ENCODE measurements at places on chromosomes 2 and 18.

DNA sequence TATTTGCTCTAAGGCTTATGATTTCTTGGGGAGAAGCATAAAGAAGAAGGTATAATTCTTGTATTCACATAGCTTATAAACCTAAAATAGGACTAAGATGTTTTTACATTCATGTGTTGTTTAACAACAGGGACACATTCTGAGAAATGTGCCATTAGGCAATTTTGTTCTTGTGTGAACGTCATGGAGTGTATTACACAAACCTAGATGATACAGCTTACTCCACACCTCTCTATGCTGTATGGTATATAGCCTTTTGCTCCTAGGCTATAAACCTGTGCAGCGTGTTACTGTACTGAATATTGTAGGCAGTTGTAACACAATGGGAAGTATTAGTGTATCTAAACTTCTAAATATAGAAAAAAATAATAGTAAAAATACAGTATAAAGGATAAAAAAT is 92.1 kb downstream of the PHLPP1 start:
- DNase-seq = no peak

DNA sequence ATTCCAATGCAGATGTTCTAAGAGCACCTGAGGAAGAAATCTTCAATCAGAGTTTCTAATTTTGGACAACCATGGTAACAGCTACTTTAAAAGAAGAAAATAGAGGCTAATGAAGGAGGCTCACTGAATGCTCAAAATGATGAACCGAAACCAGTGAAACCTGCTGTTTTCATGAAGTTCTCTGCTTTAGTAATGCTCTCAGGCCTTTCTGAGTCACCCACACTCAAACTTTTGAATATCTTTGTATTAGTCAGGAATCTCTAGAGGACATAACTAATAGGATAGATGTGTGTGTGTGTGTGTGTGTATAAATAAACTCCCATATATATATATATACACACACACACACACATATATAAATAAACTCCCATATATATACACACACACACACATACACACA is 76.9 kb upstream of the RIT2 start:
- no peak for DNase-seq

DNA sequence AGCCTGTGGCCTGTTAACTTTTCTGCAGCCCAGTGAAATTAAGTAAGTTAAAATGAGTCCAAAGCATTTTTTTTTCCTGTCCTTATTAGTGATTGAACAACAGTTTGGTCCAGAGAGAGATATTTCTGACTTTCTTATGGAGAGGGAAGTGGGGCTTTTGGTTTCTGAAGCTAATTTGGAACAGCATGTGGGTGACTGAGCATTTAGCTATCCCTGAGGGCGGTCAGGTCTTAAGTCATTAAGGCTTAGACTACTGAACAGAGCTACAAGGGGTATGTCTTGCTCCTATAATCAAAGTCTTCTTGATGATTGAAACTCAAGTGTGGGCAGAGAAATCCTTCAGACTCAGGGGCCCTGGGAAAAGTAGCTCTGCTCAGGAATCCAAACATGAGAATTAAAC is 14.0 kb downstream of the ARHGAP25 start:
- DNase-seq = no peak

DNA sequence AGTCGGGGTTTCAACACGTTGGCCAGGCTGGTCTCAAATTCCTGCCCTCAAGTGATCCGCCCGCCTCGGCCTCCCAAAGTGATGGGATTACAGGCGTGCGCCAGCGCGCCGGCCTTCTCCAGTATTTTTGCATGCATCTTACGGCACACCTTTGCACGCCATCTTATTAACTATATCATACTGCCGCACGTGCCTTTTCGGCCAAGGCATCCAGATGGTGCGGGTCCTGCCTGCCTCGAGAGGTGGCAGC is 765 bp upstream of the ING5 start:
- DNase-seq = no peak

GRCh38 chr18:45415614-45416013 is 199.7 kb upstream of the SLC14A2 start:
- DNase-seq = no peak

GRCh38 chr2:158072361-158072760 is 29.3 kb upstream of the UPP2 start:
- no peak for DNase-seq

DNA sequence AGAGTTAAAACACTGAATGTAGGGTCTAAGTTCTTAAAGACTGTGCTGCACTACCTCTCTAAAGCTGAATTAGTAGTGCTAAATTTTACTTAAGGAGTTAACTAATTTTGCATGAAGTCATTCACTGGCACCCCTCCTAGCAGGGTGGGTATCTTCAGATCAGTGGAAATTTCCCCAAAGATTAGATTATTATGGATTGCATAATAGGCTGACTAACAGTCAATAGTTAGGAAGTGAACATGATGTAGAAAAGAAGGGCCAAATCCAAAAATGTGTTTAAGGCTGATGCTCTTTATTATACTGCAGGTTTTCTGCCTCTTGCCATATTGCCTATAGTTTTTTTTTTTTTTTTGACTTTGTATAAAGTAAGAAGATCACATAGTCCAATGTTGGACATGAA is 5.2 kb downstream of the ZNF638 start:
- DNase-seq = no peak

DNA sequence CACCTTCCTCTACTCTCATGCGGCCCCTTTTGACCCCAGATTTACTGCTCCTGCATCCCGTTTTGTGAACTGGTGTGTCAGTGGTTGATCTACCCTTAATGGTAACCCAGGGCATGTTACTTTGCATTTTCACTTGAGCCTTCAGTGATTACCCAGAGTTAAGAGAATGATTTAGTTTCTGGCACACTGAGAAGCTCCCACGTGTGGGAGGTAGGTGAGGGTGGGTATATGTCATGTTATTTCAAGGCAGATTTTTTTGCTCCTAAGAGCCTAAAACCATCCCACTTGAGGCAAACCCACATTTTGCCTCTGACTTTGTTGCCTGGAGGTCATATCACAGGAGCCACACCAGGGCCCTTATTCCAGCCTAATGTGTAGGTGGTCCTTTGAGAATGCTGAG is 186.7 kb downstream of the CTIF start:
- DNase-seq = no peak

DNA sequence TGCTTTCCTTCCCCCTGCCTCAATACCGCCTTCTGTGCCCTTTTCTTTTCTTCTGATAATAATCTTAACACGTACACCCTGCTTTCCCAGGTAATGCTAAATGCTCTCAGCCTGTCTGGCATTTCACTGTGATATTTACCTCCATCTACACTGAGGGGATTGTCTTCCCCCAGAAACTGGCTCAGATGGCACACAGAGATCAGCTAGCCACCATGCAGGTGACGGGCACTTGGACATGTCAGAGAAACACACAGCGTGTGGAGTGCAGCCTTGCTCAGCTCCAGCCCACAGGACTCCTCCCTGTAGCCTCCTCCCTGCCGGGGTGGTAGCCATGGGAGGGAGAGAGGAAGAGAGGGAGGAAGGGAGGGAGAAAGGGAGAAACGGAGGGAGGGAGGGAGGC is 131.2 kb downstream of the EIPR1 start:
- DNase-seq = no peak

DNA sequence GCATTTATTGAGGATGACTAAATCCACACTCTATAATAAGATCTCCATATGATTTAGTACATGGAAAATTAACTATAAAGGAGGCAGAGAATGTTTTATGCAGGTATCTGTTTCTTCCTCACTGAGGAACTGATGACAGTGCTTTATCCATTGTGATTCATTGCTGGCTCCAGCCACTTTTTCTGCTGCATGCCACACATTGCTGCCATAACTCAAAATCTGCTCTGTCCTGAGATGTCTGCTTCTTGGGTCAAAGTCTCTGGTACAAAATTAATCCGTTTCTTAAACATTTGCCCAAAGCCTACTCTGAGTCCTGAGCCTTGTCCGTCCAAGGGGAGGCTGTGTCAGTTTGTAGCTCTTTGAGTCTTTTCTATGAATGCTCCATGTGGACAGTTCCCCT is 15.5 kb upstream of the ARHGAP28 start:
- no peak for DNase-seq

DNA sequence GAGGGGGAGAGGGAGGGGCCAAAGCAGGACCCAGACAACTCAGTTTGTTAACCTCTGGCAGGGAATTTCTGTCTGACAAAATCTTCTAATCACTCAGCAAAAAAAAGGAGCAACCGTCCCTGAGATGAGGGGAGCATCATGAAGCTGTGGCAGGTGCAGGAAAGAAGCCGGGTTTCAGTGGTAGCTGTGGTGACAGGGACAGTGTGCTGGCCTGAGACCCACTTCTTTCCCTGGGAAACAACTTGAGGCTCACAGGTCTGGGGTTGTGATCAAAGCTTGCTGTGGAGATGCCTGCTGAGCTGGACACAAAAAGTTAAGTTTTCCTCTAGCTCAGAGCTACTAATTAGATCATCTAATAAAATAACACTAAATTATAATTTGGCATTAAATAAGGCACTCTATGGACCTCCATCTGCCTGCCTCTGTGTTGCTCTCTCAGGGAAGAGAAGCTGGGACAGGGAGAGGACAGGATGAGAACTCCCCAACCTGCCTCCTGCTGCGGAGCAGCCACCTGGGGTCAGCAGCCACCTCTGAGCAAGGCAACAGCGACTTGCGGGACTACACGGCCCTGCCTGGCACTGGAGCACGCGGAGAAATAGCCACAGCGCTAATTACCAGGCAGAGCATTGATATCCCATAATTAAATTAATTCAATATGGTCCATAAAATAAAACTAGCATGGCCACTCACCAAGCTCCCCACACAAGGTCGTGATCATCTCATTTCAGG is 104.6 kb upstream of the TEX51 start:
- peak; percentile 23 for DNase-seq

- DNase-seq = no peak
These were observed 49.5 kb upstream of the RAB12 start for GRCh38 chr18:8559612-8560186.

GRCh38 chr2:32758232-32758631 is 130.4 kb downstream of the TTC27 start:
- DNase-seq = no peak

GRCh38 chr2:104880076-104880475 is 26.2 kb downstream of the POU3F3 start:
- DNase-seq = peak; percentile 47

DNA sequence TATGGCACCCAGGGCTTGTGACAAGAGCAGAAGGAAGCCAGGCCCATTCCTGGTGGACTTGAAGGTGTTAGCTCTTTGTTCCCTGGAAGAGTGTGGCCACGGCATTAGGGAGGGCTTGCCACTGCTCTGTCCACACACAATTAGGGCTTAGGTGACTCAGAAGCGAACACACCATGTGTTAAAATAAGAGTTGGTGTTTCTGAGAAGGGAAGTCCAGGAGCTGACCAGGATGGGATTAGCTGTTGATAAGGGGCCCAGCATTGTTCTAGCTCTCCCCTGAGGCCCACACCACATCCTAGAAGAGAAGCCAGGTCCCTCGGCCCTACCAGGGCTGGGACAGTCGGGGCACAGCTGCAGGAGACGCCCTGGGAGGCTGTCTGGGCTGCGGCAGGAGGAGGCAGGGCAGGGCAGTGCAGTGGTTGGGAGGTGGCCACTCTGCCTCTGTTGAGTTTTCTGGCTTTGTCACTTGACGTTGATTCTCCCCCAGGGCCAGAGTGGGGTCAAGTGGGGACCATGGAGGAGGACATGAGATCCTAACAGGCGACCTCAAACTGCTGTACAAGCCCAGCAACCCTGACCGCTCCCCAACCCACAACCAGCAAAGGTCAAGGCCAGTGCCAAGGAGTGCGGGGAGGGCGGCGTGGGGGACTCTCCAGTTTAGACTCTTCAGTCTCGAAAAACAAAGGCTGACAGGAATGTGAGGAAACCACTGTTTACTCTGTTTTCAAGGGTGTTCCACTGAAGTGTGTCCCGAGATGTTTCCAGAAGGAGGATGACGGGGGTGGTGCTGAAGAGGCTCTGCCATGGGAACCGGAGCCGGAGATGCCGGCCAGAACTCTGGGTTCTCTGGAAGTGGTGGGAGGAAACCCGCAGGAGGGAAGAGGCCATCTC is 16.8 kb downstream of the GNLY start:
- no peak for DNase-seq

- no peak for DNase-seq
These were observed 99.8 kb downstream of the SEPTIN10 start for GRCh38 chr2:109513749-109514588.

GRCh38 chr2:142531377-142531776 is 346.1 kb upstream of the KYNU start:
- DNase-seq = no peak

DNA sequence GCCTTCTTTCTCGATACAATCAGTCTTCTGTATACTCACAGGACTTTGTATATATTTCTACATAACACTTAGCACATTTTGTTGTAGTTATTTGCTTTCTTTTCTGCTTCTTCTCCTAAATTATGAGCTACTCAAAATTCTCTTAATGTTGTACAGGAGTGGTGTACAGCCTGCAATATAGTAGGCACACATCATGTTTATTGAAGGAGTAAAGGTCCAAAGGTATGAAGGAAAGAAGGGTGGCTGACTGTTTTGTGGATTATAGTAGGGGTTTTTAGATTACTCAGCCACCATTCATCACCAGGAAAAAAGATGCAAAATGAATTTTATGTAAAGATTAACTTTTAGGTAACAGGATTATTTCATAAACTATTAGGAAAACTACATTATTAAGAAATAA is 54.1 kb downstream of the C18orf54 start:
- no peak for DNase-seq

- DNase-seq = no peak
These were observed 226.9 kb downstream of the TMEM163 start for GRCh38 chr2:134491771-134492441.

- no peak for DNase-seq
These were observed 74.8 kb upstream of the GLI2 start for GRCh38 chr2:120660771-120661459.

GRCh38 chr2:32626639-32627221 is 1.1 kb upstream of the TTC27 start:
- no peak for DNase-seq

- DNase-seq = no peak
These were observed 31.9 kb upstream of the CASP8 start for GRCh38 chr2:201228271-201228911.

DNA sequence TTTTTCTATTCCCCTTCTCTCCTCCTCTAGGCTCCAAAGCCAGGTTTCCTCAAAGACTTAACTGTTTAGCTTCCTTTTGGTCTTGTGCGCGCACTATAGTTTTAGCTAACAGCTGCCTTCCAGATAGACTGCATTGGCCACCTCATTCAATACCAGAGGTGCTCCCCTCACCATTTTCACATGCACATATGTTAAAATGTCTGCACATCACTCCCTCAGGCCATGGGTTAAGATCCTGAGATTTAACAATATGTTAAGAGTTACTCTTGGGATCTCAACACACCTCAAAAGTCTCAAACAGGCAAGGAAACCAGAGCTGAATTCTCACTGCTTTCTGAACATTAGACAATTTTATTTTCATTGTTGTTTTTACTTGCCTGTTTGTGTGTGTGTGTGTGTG is 80.8 kb upstream of the MAP3K20 start:
- no peak for DNase-seq

Measured in left forelimb (tissue), 1 donor.